ENCODE measurements at places on chromosomes 12 and 14. TPM values are rescaled to one million over a fixed set of nuclear protein-coding genes. Genes with fewer than 3 reads are reported as not detected.

- no peak for DNase-seq
These were observed 14.4 kb upstream of the TUNAR start for GRCh38 chr14:95862243-95862642.

DNA sequence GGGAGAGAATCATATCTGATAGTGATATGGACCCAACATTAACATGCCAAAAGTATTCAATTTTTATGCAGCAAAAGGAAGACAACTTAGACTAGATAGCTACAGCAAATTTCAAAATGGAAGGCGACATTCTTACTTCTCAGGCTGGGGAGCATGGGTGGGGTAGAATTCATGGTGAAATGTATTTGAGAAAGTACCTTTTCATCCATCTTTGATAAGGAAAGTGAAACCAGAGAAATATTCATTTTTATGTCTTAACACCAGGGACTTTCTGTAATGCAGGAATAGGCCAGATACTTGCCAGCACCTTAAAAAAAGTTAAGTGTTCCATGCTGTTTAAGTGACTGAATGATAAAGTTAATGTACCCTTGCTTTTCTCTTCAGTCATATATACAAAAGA, 13.4 kb downstream of the BTG1 start:
- DNase-seq, result no peak

DNA sequence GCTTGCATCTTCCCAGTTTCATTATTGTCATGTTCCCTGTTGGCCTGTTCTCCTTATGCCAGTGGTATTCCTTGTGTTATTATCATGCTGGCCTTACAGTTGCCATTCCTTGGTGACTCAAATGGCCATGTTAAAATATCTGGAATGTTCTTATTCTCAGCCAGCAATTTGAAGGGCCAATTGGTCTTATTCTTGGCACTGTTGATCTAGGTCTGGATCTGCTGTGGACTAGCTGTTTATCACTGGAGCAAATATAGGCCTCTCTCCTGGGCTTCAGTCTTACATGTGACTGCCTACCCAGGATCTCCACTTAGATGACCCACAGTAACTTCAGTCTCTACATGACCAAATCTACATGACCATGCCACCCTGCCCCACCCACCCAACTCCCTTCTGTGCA, 5.4 kb downstream of the CIPC start:
- DNase-seq, result no peak

- no peak for DNase-seq
These were observed 570 bp downstream of the DMAC2L start for GRCh38 chr14:50312734-50313054.

DNA sequence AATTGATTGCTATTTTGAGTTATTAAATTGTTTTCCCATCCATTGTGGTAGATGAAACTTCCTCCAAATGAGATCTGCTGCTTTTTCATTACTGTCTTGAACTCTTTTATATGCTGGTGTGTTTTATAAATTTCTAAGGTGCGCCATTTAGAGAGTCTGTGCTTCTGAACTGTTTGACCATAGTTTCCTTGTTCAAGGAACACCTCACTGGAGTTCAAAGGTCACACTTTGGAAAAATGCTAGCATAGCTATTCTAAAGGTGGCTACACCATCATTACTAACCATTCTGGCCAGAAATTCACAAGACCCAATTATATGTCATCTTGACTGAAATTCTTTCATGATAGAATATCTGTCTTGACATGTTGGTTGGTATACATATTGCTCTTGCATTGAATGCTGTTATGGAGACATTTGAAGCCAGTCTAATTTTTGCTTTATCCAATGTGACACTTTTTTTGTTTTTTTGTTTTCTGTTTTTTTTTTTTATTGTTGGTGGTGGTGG, 269.5 kb downstream of the PAWR start:
- DNase-seq, result no peak

SLC6A13 gene
- total RNA-seq, result 5.0 TPM

Data from lower lobe of right lung (tissue), 2 donors.